Activated CD8-positive, alpha-beta T cell treated with anti-CD3 and anti-CD28 coated beads, Interleukin-2, amount 10 ng/mL, durations not matched to agents 7 days and 5 days (primary cell): ENCODE measurements at places on chromosomes 6 and 20. TPM values are rescaled to one million over a fixed set of nuclear protein-coding genes. Genes with fewer than 3 reads are reported as not detected.

The RGS19 gene
- 135 TPM for total RNA-seq

The SOBP gene
- total RNA-seq: 1.2 TPM

The LRP11 gene
- 2.2 TPM for total RNA-seq

The TREML2 gene
- 24.9 TPM for total RNA-seq

The RBCK1 gene
- 149 TPM for total RNA-seq

The CNR1 gene
- not detected for total RNA-seq

The HLA-F gene
- total RNA-seq: 181 TPM

The FOXC1 gene
- not detected for total RNA-seq

The CYP39A1 gene
- not detected for total RNA-seq

The MOCS1 gene
- not detected for total RNA-seq

- DNase-seq: no peak
These were observed 683.3 kb downstream of the QKI start for GRCh38 chr6:164097551-164098398.

DNA sequence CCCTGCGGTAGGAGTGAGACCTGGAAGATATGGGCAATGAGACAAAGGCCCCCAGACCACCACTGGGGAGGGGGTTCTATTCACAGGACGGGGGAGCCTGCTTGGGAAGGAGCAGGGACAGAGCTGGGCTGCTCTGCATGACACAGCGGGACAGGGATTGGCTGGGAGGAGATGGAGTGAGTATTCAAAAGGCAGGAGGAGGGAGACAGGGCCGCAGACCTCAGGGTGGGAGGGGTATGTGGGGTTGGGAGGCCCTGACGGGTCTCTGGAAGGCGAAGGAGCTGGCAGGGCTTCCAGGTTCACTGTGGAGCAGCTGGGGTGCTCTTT is 60.8 kb upstream of the RPS6KA2 start:
- DNase-seq: no peak

DNA sequence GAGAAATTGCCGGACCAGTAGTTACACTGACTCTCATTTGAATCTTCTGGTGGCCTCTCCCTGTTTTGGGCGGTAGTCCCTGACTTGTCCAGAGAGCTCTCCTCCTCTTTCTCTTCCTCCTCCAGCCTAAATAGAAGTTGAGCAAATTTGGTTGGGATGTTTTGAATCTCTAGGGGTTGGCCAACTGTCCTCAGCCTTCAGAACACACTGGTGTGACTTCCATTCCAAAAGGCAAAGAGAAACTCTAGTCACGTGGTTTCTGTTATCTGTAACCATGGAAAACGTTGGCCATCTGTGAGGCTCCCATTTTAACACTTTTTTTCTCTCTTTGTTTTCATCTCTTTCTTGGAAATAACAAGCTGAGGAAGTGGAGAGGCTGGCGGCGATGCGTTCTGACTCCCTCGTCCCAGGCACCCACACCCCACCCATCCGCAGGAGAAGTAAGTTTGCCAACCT is 275.3 kb downstream of the TBC1D7 start:
- no peak for DNase-seq

DNA sequence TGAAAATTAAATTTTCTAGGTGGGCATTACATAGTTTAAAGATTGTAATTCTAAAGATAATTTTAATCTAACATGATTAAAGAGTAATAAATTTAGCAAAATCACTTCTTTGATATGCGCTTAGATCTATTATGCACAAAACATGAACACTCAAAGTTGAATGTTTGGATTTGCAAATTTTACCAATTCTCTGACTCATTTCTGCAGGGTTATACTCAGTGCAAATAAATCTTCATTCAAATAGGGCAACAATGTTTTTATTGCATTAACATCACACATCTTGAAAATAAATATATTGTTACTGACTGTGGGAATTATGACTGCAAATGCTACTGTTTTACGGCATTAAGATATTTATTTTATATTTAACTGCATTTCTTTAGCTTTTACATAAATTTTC is 110.7 kb downstream of the OGFRL1 start:
- DNase-seq: no peak

- DNase-seq: no peak
These were observed 314.7 kb downstream of the PAX1 start for GRCh38 chr20:22020201-22020600.

DNA sequence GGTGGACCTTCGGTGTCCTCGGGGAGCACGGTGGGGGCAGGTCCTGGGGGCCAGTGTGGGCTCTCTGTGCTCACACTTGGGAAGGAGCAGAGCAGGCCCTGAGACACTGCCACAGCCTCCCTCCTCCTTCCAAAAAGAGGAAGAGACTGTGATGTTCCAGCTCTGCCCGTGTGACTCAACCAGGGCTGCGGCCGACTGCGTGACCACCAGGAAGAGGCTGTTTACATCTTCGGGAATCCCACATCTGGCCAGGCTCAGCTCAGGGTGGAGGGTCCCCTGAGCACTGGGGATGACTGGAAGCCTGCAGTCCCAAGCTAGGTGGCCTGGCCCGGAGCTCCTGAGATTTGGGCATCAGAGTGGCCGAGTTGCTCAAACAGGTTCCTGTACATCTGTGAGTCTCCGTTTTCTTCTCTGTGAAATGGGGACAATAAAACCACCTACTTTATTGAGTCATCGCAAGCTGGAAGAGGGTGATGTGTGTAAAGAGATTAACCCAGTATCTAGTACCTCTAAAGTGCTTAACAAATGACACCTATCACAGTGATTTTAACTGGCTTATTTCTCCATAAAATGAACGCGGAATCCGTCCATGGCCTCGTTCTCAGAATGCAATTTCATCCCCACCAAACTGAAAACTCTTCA is 242.1 kb downstream of the DLL1 start:
- no peak for DNase-seq

GRCh38 chr6:35742842-35743241 is 6.0 kb downstream of the ARMC12 start:
- DNase-seq: no peak

GRCh38 chr6:37302086-37302686 is 44.2 kb upstream of the TMEM217 start:
- no peak for DNase-seq

DNA sequence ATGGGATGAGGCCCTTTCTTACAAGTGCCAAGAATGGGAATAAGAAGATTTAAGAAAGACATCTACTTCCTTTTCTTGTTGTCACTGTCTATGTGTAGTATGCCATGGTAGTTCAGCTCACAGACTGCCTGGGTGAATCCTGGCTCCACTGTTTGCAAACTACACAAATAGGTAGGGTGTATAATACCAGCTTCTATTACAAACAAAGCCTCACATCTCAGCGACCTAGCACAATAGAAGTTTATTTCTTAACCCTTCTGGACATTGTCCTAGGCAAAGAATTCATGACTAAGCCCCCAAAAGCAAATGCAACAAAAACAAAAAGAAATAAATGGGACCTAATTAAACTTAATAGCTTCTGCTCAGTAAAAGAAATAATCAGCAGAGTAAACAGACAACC is 74.5 kb downstream of the LINC00237 start:
- DNase-seq: no peak

- DNase-seq: no peak
These were observed 31.0 kb downstream of the ELOVL2 start for GRCh38 chr6:11012976-11013720.

DNA sequence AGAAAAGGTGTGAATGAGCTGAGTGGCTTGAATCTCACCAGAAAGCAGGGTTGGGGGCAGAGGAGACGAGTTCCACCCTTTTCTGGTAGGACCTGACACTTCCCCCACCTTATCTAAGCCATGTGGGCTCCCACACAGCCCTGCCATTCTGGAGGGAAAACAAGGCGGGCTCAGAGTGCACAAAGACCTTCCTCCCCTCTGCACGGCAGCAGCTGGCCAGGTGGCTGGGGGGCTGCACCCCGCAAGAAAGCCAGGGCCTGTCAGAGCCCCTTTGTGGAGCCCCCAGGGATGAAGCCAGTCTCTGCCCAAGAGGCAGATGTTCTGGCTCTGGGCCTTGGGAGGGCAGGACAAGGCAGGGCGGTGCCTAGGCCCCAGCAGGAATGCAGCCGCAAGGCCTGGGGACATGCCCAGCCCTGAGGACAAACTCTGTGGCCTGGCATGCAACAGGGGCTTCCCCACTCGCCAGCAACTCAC is 48.4 kb upstream of the DSN1 start:
- no peak for DNase-seq

- no peak for DNase-seq
These were observed 18.4 kb downstream of the CD83 start for GRCh38 chr6:14135893-14136539.

DNA sequence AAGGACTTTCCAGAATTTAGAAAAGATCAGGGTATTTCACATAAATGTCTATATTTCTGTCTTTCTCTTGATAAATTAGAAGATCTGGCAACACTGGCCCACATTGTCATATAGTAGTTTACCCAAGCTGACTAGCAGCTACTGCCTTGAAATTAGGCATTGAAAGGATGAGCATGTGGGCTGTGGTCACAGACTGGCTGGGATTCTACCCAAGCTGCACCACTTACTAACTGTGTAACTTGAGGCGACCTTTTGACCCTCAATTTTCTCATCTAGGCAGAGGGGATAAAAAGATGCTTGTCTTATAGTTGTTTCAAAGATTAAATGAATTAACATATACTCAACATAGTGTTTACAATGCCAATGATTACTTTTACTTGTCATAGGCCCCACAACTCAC is 152.7 kb upstream of the BMP2 start:
- DNase-seq: no peak

- no peak for DNase-seq
These were observed 95.5 kb downstream of the CEBPB start for GRCh38 chr20:50286174-50286511.

DNA sequence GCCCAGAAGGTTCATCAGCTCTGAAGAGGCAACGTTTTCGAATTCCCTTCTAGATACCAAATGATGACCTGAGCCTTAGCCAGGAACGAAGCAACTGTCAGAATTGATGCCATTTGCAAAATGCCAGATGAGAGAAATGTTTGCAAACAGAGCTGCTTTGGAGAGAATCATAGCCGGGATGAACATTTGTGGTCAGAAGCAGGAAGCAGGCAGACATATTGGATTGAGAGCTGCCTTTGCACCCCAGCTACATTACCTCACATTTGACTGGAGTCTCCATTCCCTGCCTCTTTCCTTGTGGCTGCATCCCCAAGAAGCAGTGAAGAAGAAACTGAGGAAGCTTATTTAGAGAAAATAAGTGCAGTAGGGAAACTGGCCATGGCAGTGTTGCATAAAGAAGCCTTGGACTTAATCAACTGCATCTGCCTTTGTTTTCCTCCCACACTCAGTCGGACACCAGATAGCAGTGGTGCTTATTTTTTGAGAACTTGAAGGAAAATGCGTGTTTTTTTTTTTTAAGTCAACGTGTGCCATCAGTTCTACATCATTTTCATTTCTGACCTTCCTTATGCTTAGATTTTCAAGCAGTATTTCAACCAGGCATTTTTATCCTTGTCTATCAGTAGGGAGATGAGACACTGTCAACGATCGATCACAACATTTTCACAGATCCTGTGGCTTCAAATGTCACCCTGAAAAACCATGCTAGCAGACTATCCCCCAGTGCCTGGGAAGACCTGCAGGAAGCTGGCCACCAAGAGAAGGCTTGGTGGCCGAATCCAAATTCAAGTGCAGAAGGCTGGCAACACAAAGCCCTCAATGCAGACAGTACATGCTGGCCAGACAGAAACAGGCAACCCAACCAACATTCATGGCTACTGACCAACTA is 541.2 kb upstream of the JARID2 start:
- no peak for DNase-seq

GRCh38 chr20:13042458-13042794 is 33.7 kb downstream of the SPTLC3 start:
- no peak for DNase-seq

DNA sequence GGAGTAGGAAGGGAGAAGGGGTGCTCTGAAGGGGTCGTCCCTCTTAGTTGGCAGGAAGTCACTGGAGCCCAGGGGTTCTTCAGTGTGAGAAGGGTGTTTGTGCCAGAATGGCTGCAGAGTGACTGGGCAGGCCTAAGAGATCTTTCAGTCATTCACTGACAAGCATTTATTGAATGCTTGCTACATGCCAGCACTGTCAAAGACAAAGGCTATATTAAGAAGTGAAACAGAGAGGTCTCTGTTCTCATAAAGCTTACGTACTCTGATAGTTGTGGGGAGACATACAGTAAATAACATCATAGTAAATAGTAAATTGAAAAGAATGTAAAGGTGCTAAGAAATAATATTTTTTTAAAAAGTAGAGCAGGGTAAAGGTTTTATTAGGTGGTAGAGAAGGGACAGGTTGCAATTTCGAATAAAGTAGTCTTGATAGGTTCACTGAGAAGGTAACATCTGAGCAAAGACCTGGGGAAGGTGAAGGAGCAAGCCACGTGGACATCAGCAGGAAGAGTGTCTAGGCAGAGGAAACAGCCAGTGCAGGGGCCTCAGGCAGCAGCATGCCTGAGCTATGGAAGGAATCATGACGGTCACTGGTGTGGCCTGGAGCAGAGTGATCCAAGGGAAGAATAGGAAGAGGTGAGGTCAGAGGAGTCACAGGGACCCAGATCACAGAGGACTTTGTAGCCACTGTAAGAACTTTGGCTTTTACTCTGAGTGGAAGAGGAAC is 36.3 kb upstream of the RNF8 start:
- no peak for DNase-seq

- no peak for DNase-seq
These were observed 78.2 kb upstream of the ASCC3 start for GRCh38 chr6:100959280-100959679.

GRCh38 chr20:41308726-41309413 is 8.7 kb downstream of the ZHX3 start:
- no peak for DNase-seq

DNA sequence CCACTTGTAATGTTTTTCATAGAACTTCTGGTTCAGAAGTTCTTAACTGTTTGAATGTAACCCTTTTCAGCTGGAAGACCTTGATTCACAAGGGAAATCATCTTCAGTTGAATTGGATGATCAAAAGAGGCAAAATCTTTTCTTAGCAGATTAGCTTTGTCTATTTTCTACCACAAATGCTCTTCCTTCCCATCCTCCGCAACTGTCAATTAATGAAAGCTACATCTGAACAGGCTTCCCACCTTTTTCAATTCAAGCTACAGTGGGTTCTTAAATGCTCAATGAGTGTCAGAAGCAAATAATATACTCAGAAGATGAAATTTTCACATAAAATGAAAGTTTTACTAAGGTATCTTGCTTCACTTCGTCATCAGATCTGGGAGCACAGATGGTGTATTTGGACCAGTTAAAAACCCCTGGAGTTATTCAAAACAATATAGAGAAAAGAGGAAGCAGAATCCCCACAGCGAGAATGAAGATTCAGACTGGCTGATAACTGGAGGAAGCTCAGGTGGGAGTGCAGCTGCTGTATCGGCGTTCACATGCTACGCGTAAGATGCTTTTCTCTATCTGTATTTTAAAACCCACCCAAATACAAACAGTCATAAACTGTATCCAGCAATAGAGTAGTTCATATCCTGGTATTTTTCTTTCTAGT is 19.4 kb downstream of the QRSL1 start:
- no peak for DNase-seq

DNA sequence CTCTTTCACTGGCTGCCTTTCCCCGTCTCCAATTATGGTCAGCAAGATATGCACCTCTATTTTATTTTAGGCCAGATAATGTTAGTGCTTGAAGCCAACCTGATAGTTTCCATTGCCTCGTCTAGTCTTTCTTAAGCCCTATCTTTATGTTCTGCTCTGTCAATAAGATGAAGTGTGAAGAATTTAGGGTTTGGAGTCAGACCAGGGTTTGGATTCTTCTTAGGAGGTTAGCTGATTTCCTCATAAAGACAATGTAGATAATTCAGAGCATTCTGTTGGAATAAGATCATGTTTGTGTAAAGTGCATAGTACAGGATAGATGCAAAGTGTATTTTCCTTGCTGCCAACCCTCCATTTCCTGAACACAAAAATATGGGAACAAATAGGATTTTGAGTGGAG is 43.8 kb downstream of the PKIB start:
- DNase-seq: no peak
